ENCODE measurements at places on chromosomes 6 and 20.

DNA sequence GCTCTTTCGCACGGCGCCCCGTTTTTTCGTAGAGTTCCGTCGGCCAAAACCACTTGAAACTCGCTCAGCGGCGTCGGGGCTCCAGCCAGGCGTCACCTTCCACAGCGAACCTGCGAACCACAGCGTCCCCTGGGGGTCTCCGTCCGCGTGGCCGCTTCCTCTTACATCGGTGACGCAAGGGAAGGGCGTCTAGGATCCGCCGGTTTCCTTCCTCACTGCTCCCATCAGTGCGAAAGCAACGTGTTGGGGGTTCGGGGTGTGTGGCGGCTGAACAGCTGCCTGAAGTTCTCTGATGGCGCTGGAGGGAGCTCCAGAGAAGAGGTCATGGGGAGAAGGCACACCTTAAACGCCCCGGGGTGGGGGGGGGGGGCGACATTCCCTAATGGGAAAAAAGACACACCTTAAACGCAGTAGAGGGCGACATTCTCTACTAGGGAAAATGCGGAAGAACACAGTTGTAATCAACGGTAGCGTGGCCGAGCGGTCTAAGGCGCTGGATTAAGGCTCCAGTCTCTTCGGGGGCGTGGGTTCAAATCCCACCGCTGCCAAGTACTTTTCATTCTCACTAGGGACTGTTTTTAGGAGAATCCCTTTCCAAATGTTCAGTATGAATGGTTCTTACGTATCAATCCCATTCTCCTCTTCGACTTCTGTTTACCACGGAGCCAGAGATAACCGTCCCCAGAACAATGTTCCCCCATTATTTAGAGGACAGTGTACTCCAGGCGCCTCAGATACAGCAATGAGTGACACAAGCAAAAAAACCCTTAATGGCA, 16.4 kb downstream of the ZNF311 start:
- no peak for DNase-seq

DNA sequence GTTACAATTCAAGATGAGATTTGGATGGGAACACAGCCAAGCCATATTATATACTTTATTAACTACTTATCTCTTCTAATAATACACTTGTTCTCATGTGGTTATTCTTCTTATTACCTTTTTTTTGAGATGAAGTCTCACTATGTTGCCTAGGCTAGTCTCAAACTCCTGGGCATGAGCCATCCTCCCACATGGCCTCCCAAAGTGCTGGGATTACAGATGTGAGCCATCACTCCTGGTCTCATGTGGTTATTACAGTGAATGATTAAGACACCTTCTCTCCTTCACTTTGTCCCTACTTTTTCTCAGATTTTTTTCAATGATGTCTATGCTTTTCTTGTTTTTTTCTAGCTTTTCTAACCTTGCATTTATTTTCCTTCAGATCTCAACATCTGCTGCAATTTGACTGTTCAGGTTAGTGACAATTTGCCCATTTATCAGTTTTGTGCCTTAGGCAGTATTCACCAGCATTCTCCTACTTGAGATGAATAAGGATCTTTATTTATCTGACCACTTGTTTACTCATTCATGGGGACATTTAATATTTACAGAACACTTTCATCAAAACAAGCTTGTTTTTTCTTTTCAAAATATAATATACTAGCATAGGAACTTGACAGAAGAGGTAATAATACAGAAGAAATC, 105.7 kb downstream of the SLC16A10 start:
- no peak for DNase-seq

GRCh38 chr6:136983687-136984086, 61.1 kb downstream of the IL20RA start:
- no peak for DNase-seq

GRCh38 chr20:32524829-32525501, 60.2 kb downstream of the NOL4L start:
- no peak for DNase-seq

DNA sequence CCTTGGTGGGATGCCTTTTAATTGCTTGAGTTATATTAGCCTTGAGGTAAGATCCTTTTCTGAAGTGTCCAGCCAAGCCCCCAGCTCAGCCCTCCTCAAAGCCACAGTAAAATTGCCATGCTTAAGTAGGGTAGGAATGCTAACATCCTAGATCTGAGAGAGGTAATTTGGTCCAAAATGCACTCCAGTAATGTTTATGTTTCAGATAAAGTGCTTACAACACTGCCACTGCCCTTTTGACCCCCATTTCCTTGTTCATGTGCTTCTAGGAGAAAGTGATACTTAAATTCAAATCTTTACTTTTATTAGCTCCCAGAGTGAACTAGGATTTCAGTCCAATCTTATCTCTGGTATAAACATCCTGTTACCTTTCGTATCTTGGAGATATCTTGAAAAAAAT, 318.0 kb downstream of the BMP2 start:
- DNase-seq, result no peak

GRCh38 chr6:10999994-11000393, 44.1 kb downstream of the ELOVL2 start:
- DNase-seq, result no peak

GRCh38 chr6:56043076-56043475, 167.7 kb upstream of the BMP5 start:
- no peak for DNase-seq

DNA sequence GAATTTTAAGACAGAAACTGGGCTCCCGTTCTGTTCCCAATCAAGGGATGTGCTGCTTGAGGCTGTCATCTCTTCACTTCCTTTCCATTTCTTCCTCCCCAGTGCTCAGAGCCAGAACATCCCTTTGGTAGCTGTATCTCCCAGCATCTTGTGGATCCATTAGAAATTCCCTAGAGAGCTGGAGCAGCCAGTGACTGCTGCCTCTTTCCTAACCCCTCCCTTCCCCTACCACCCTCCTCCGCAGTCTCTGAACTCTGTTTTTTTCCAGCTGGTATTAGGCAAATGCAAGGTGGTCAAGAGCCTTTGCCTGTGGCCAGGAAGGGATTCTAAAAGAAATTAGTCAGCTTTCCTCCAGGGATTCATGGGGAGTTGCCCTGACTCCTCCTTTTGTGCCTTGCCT, 208.0 kb downstream of the EYA2 start:
- no peak for DNase-seq

- no peak for DNase-seq
Observed at GRCh38 chr6:135710042-135710441, 141.5 kb upstream of the PDE7B start.

DNA sequence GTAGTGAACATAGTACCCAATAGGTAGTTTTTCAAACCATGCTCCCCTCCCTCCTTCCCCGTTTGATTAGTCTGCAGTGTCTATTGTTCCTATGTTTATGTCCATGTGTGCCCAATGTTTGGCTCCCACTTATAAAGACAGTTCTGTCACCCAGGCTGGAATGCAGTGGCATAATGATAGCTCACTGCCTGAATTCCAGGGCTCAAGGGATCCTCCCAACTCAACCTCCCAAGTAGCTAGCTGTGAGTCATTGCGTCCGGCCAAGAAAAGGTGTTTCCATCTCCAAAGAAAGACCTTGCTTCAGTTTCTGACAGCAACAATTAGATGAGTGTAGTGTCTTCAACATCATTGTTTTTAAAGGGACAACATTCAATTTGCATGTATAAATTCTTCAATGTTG, 131.1 kb upstream of the CEP162 start:
- DNase-seq, result no peak

DNA sequence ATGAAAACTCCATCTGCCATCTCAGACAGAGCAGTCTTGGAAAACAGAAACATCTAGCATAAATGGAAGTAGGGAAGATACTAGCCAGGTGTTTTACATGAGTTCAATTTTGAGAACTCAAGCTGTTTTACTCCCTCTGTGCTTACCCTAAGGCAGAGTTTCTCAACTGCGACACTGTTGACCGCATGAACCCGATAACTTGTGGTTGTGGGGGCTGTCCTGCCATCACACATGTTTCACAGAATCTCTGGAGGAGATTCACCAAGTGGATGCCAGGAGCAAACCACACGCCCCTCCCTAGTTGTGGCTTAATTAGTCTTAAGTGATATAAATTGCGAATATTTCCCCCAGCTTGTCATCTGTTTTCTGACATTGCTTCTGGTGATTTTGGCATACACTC, 2.3 kb upstream of the SERPINB6 start:
- DNase-seq, result no peak

GRCh38 chr20:16488086-16488485, 85.2 kb downstream of the KIF16B start:
- DNase-seq, result no peak

GRCh38 chr6:7148100-7148822, 40.5 kb downstream of the RREB1 start:
- DNase-seq, result no peak

- no peak for DNase-seq
Observed at GRCh38 chr6:14776307-14776706, 469.6 kb upstream of the JARID2 start.

- no peak for DNase-seq
Observed at GRCh38 chr6:66568271-66568670, 861.2 kb upstream of the EYS start.

- DNase-seq, result no peak
Observed at GRCh38 chr20:46388201-46388836, 18.1 kb downstream of the ELMO2 start.

- DNase-seq, result no peak
Observed at GRCh38 chr6:38220069-38220723, 400.7 kb downstream of the ZFAND3 start.

- DNase-seq, result no peak
Observed at GRCh38 chr6:72651967-72652956, 30.4 kb downstream of the KCNQ5 start.

DNA sequence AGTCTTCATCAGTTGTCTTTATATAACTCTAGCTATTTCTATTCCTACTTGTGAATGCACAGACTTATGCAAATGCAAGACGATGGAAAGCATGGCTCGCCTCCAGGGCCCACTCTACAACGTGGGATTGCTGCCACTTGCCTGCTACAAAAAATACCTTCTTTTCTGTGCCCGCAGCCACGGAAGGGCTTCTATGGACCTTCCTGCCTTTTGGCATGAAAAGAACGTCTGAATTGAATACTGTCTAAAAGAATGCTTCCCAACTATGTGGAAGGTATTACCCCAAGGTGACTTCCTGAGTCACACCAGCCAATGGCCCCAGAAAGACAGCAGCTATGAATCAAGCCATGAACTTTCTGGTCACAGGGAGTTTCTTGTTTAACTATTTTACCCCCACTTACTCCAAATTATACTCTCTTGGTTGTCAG, 261.2 kb downstream of the HIVEP2 start:
- DNase-seq, result no peak

GRCh38 chr6:136344420-136344819, 54.8 kb upstream of the BCLAF1 start:
- DNase-seq, result no peak

DNA sequence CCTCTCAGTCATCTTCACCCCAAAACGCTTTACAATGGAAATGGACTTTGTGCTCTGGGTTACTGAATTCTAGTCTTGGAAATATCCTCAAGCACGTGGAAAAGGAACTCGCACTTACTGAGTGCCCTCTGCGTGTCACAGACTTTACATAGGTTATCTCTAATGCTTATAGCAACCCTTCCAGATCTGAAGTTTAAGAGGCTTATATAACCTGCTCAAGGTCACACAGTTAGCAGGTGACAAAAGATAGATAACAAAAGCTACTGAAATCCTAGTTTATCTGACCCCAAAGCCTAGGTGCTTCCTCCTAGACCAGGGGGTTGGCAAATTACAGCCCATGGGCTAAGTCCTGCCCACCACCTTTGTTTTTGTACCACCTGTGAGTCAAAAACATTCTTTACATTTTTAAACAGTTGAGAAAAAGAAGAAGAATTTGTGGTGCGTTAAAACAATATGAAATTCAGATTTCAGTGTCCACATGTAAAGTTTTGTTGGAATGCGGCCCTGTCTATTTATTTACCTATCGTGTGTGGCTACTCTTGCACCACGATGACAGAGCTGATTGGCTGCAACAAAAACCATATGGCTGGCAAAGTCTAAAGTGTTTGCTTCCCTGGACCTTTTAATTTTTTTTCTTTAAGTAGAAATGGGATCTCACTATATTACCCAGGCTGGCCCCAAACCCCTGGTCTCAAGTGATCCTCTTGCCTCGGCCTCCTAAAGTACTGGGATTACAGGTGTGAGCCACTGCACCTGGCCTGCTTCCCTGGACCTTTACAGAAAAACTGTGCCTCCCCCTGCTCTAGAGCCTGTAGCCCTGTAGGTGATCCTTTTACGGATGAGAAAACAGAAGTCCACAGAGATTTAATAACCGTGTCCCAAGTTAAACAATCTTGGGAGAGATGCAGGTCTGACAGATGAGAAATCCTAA, 110.2 kb upstream of the RREB1 start:
- no peak for DNase-seq

GRCh38 chr20:58720890-58721289, 28.3 kb downstream of the NPEPL1 start:
- no peak for DNase-seq

DNA sequence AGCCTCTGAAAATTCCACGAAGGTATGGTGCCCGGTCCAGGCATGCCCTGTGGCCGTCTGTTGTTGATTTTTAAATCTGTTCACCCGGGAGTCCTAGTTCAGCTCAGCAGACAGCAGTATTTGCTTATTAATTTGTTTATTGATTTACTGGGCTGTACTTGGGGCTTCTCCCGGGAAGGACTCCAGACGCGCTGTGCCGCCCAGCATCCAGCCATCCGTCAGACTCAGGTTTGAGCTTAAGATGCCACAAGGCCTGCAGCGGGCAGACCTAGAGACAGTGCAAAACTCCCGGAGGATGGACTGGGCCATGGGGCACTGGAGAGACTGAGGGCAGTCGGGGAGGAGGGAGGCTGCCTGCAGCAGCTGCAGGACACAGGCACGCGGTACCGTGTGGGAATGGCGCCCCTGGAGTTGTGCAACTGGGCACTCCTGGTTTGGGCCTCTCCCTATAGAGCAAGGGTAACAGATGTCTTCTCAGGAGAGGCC, 17.3 kb upstream of the CCDC167 start:
- DNase-seq, result no peak

- no peak for DNase-seq
Observed at GRCh38 chr20:5831539-5832237, 81.5 kb downstream of the SHLD1 start.

GRCh38 chr6:16399695-16400094, 161.3 kb downstream of the GMPR start:
- DNase-seq, result no peak

- DNase-seq, result no peak
Observed at GRCh38 chr6:6497976-6498375, 90.5 kb upstream of the LY86 start.
